Effector memory CD8-positive, alpha-beta T cell (primary cell): ENCODE measurements at places on chromosomes 6 and 20.

GRCh38 chr6:17771609-17772008 lies 64.9 kb upstream of the NUP153 start:
- DNase-seq, result no peak

DNA sequence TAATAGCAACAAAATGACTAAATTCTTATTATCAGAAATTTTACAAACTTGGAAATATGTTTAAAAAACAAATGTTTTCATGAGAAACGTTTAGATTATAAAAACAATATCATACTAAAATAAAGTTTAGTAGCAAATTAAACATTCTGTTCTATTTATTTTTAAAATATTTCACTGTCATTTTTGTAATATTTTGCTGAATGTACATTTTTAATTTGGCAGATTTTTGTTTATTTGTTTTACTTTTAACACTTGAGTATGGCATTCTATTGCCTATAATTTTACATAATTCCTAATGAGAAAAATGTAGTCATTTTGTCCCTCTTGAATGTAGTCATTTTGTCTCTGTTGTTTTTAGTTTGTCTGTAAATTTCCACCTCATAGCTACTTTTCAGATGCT lies 1400.2 kb downstream of the GRIK2 start:
- no peak for DNase-seq

- peak; percentile 50 for DNase-seq
Measured at GRCh38 chr20:1212607-1213396, 9.5 kb downstream of the C20orf202 start.

- no peak for DNase-seq
Measured at GRCh38 chr6:128822271-128822670, 60.7 kb upstream of the LAMA2 start.

DNA sequence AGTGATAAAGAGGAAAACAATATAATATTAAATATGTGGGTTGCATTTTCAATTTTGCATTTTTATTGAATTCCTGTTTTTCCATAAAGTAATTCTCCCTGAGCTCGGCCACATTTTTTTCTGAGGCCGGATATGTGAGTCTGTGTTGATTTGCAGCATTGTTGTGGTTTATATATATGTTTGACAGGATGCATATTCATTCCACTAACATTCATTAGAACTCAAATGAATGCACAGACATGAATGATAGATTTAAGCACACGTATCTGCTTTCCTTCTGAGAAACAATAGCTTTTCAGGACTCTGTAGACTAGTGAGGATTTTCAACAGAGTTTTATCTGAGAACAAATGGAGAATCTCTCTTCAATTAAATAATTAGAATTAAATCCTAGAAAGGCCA lies 10.6 kb upstream of the EXOC2 start:
- DNase-seq, result no peak

- no peak for DNase-seq
Measured at GRCh38 chr20:17169585-17170136, 57.2 kb upstream of the PCSK2 start.
